CD4-positive, alpha-beta T cell treated with Interleukin-17A for 1 hour (primary cell): ENCODE measurements at places on chromosomes 2 and 18.

DNA sequence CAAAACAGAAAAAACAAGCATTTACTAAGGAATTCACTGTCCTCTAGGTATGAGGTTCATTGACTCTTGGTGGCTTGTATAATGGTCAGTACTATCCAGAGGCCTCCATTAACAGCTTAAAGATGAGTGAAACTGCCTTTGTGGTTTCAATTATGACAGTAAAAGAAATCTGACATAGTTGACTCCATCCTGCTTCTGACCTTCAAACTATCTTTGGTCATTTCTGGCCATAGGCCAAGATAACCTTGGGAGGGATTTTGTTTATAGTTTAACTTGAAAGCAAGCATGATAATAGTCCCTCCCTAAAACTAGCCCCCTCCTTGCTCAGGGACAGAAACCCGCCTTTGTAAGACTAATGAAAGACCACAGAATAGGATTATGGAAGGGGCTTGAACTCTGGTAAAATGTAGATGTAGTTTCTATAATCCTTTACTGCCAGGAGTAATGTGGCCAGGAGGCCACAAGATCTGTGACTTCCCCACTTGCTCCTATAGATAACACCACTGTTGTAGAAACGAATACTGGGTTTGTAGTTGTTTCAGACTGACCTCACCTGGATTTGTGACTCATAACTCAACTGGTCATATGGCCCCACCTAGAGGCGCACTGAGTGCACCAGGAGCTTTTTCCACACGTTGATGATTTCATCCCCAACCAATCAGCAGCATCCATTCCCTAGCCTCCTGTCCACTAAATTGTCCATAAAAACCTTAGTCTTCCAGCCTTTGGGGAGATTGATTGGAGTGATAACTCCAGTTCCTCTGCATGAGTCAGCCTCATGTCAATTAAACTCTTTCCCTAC lies 8.6 kb upstream of the PLEKHM3 start:
- DNase-seq, result peak; percentile 46

DNA sequence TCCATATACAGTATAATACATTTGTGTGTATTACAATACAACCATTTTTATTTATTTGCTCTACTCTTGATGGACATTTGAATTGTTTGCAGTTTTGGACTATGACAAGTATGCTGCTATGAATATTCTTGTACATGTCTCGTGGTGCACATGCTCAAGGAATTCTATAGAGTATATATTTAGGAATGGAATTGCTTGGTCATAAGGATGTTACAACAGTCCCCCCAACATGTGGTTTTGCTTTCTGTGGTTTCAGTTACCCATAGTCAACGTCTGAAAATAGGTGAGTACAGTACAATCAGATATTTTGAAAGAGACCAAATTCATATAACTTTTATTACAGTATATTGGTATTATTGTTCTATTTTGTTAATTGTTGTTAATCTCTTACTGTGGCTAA lies 24.1 kb upstream of the PLEKHM3 start:
- DNase-seq, result no peak

- no peak for DNase-seq
Observed at GRCh38 chr2:8552293-8552801, 129.5 kb upstream of the ID2 start.

DNA sequence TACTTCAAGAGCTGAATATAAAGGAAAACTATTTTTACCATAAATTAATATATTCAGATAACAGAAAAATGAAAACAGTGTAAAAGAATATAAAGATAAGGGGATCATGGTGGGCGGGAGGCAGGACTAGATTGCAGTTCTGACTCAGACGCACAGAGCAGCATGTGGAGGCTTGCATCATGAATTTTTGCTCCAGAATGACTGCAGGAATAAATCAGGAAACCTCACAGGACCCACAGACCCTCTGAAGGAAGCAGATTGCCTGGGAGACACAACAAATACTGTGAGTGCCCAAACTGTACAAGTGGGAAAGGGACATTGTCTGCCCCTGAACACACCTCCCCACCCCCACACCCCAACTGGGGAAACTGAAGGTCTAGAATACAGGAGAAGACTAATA lies 19.2 kb upstream of the SIGLEC15 start:
- no peak for DNase-seq

- DNase-seq, result no peak
Observed at GRCh38 chr2:169259402-169259801, 102.9 kb downstream of the LRP2 start.

GRCh38 chr2:209663656-209664055 lies 108.0 kb upstream of the UNC80 start:
- DNase-seq, result no peak

DNA sequence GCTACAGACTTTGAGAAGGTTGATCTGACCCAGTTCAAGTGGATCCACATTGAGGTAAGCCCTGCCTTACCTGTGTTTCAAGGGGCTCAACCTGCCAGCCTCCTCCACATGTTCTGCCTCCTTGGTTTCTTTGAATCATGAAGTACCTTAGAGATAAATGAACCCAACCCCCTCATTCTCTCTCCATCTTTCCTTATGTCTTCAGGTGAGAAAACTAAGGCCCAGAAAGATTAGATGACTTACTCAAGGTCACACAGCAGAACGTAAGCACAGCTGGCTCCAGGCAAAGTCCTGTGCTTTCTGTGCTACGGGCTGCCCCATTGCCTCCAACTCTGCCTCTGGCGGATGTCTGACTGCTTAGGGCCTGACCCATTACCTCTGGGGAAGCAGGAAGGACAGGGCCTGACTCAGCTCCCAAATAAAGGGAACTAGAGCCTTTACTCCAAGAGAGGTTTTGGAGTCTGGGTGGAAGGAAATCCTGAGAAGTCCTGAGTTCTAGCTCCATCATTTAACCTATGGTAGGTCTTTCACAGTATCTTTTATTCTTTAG lies 10.3 kb downstream of the KHK start:
- DNase-seq, result no peak

GRCh38 chr2:68825866-68826265 lies 45.3 kb downstream of the BMP10 start:
- DNase-seq, result no peak

DNA sequence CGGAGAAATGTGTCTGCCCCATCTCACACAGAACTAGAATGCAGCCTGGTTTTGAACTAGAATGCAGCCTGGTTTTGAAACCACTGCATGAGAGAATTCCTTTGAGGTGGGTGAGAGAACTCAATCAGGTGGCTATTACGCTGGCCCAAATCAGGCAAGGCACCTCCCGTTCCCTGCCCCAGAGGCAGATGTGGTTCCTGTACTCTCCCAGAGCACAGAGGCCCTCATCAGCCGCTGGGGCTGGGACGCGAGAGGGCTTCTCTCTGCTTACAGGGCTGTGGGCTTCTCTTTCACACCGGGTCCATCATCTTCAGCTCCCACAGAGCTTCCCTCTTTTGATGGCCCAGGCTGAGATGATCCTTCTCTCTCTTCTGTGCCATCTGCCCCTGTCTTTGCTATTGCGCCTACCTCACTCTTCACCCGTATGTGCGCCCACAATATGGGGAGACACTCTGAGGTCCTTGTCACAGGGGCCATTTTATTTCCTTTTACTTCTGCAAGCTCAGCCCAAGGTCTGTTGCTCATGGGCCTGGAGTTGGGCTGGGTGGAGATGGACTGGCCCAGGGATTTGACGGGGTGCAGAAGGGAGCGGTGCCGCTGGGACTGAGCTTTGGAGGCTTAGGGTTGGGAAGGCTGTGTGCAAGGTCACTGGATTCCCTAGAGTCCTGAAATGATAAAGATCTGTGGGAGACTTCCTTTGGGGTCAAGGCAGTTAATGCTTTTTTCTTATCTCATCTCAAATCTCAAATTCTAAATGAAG lies 84.4 kb upstream of the HS6ST1 start:
- no peak for DNase-seq

GRCh38 chr2:109712746-109713145 lies 81.4 kb upstream of the RGPD5 start:
- DNase-seq, result no peak

DNA sequence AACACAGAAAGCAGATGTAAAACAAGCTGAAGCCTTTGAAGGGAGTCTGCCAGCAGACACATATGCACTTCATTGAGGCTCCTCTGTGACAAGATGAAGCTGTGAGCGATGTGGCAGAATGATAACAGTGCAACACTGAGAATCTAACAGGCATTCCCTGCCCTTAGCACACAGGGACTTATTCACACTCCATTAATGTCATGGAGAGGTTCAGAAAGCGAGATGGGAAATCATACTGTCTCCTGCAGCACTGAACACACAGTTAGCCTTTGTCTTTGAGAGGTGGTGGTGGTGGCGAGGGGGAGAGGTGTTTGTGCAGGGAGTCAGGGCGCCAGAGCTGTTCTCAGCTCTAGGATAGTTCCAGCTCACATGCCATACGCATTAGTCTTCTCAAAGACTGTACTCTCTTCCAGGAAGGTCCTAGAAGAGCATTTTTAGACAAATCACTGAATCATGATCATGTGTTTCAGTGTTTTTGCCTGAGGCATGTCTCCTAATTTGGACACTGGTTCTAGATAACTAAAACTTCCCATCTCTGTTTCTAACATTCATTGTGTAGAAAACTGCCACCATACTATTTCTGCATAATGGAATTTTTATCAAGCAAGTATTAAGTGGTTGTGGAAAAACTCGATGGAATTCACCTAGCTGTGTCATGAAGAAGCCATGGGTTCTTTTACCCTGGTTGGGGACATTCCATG lies 93.5 kb upstream of the ITGB6 start:
- DNase-seq, result no peak

DNA sequence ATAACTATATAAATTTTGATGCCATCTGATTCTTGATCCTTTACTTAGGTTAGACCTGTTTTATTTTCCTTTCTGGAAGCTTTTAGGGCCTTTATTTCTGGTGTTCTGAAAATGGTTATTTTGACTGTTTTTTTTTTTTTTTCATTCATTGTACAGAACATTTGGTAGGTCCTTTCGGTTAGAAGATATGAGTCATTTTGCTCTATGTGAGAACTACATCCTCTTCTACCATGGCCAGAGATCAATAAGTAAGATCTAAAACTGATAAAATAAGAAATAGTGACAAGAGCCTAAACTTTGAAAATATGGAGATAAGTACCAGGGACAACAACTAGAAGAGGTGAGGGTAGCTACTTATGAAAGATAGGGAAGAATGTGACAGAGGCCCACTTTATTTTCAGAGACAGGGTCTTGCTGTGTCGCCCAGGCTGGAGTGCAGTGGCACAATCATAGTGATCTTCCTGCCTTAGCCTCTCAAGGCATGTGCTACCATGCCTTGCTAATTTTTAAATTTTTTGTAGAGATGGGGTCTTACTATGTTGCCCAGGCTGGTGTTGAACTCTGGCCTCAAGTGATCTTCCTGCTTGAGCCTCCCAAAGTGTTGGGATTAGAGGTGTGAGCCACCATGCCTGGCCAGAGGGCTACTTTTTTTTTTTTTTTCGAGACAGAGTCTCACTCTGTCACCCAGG lies 66.5 kb downstream of the EIF2AK3 start:
- DNase-seq, result no peak

DNA sequence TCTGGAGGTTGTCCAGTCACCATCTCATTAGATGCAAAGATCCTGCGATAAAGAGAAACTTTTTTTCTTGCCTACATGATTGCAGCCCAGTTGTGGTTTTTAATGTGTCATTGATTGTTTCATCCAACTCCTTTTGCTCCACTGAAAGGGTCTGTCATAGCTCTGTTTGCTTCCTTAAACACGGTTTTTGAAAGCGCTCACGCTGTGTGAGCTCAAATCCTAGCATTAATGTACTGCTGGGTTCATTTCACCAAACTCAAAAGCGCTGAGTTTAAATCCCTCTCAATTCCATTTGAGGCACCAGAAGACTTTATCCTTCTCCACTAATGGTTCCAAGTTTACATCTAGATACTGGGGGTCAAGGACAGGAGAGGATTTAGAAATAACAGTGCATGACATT lies 53.6 kb downstream of the CDK15 start:
- DNase-seq, result no peak

GRCh38 chr2:180790891-180791290 lies 189.5 kb upstream of the UBE2E3 start:
- DNase-seq, result no peak

DNA sequence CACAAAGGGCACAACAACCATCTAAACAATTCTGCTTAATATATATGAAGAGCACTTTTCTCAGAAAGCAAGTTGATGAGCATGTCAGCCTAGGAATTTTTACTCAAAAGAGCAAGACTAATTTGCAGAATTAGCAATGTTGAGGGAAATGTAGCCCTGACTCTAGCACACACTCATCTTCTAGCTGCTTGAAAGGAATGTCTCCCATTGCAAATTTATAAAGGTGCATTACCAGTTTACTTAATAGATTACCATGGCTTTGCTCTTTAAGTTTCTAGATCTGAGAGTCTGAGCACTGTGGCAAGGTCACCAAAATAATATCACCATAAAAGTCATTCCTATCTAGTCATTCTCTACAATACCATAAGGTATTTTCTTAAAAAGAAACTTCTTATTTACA lies 40.8 kb downstream of the USP40 start:
- DNase-seq, result no peak

DNA sequence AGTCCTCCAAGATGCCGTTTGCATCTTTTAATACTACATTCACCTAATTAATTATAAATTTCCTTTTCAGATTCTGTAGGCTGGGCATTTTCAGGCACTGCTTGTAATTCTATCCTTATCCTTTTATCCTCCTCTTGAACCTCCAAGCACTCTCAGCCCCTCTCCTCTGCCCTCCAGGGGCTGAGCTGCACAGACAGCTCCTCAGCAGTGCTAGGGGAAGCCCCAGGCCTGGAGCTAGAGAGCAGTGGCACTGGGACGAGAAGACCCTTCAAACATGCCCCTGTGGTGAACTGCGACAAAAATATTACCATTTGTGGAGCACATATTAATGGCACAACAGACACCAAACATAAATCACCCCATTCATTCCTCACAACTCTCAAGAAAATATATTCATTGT lies 32.9 kb downstream of the CFAP210 start:
- DNase-seq, result no peak

DNA sequence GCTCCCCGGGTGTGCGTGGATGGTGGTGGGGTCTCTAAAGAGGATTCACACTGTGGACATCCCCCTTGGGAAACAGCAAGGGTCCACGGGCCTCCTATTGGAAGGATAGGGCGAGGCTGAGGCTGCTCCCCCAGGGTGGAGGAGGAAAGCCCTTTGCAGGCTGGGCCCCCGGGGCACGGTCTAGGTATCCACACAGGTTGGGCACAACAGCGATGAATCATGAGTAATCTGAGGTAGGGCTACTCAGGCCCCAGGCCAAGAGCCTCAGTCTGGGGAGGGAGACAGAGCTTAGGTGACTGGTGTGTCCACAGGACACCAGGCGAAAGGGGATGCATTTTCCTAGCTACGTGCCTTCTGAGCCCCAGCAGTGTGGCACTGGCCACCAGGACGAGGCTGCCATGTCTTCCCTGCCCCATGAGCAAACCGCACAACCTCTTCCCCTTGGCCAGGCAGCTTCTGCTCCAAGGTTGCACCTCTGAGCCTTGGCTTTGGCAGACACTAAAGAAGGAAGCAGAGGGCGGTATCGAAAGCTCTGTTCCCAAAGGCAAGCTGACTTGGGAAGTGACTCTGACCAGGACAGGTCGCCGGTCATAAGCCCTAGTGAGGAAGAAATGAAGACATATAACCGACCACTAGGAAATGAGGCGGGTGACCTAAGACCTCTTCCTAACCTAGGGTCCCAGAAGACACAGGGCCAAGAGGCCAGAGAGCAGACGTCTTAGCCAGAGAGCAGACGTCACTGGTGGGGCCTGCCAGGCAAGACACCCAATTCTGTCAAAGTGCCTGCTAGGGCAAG lies 14.6 kb upstream of the SEMA4C start:
- DNase-seq, result no peak
